ENCODE measurements at places on chromosomes 12 and 14. TPM values are rescaled to one million over a fixed set of nuclear protein-coding genes. Genes with fewer than 3 reads are reported as not detected.

DNA sequence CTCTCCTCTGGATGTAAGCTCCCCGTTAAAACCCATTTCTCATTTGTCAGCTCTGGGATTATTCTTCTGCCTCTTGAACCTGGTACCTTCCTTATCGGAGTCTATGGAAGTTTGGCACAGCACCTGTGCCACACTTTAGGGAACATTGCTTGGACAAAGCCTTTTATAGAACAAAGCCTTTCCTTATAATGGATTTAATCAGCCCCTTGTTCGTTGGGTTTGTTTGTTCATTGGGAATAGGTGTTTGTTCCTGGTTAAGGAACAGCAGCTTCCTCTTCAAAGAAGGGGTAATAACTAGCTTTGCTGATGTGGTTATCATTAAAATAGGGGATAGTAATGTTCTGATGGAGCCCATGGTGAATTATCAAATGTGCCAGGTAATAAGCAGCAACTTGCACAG is 70.4 kb downstream of the NRXN3 start:
- peak; percentile 56 for DNase-seq

- peak; percentile 64 for DNase-seq
Observed at GRCh38 chr14:51652168-51653078, 713 bp downstream of the FRMD6 start.

- DNase-seq: no peak
Observed at GRCh38 chr12:31308116-31308515, 17.8 kb downstream of the SINHCAF start.

DNA sequence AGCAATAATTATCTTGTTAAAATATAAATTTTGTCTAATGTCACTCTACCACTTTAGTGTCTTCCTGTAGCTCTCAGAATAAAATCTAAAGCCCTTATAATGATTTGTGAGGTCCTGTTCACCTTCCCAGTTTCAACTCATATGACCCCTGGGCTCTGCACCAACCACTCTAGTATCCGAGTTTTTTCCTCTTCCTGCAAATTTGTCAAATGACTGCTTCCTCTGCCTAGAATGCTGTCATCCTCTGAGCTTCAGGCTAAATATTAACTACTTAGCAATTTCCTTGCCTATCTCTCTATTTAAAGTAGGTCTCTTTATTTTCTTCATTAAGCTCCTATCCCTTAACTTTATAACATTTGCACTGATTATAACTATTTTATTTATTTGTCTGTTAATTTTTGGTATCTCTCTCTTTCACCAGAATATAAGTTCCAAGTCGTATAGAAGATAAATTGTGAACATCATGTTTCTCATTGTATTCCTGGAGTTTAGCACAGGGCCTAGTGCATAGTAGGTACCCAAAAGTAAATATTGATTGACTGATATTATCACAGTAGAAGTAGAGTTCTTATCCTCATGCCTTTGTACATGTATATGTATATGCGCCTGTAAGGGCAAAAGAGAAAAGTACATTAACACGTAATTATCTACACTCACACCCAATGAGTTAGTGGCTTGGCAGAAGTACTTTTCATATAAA is 196.0 kb downstream of the BCAT1 start:
- DNase-seq: no peak

Gene IL26
- 2.4 TPM for total RNA-seq

Gene TMCC3
- 0.36 TPM for total RNA-seq

DNA sequence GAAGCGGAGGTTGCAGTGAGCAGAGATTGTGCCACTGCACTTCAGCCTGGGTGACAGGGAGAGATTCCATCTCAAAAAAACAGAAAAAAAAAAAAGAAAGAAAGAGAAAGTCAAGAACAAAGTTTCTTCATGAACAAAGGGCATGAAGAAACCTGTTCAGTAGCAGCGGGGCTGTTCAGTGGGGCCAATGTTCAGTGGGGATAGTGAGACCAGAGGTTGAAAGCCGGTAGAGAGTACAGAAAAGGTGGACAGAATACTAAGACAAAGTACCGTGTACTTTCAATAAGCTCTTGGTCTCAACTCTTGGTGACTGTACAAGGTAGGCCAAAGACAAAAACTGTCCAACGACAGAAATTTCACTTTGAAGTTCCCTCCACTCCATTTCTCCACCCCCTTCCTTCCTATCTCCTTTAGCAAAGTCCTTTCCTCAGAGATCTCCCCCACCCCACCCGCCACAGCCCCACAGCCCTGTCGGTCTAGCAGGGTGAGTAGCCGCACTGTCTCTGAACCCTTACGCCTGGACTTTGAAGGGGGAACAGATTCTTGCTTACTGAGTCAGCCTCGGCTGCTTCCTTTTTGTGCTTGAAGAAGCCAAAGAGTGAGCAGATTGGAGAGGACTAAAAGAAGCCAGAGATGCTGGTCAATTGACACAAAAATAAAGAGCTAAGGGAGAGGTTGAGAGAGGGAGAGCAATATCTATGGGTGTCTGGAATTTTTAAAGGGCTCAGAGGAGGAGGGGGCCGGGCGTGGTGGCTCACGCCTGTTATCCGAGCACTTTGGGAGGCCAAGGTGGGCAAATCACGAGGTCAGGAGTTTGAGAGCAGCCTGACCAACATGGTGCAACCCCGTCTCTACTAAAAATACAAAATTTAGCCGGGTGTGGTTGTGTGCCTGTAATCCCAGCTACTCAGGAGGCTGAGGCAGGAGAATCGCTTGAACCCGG is 44.2 kb upstream of the FOS start:
- peak; percentile 75 for DNase-seq

GRCh38 chr12:30000401-30000800 is 216.7 kb upstream of the TMTC1 start:
- no peak for DNase-seq

Gene ARHGEF40
- 33.3 TPM for total RNA-seq

DNA sequence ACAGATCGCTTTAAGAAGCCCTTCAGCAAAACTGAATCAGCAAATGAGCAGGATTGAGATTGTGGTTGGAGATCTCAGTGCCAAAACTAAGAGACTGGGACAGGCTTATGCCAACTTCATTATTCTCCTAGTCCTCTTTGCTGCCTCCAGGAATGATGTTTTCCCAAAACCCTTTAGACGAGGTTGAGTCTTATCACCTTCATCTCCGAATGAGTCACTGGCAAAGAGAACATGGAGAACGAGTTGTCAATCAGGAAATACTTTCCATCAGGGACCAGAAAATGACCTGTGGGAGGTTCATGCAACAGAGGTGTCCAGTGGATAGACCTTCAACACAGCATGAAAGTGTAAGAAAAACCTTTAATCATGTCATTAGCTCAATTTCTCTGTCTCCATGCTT is 461.5 kb downstream of the RMST start:
- no peak for DNase-seq

DNA sequence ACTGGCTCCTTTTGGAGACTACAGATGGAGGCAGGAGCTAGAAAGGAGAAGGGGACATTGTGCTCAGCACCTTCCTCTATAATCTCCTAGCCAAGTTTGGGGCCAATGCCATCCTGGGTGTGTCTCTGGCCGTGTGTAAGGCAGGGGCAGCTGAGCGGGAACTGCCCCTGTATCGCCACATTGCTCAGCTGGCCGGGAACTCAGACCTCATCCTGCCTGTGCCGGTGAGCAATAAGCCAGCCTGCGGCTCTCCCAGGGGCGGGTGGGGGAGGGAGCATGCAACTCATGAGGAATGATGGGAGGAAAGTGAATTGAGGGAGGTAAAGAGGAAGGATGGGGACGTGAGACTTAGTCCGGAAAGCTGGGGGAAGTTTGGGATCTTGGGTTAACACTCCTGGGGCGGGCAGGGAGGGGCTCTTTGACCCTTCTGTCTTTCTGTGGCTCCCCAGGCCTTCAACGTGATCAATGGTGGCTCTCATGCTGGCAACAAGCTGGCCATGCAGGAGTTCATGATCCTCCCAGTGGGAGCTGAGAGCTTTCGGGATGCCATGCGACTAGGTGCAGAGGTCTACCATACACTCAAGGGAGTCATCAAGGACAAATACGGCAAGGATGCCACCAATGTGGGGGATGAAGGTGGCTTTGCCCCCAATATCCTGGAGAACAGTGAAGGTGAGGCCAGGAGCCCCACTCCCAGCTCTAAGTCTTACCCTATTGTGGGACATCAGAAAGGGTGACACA is 3.3 kb downstream of the ENO2 start:
- peak; percentile 95 for DNase-seq

Gene YARS2
- 27.7 TPM for total RNA-seq

DNA sequence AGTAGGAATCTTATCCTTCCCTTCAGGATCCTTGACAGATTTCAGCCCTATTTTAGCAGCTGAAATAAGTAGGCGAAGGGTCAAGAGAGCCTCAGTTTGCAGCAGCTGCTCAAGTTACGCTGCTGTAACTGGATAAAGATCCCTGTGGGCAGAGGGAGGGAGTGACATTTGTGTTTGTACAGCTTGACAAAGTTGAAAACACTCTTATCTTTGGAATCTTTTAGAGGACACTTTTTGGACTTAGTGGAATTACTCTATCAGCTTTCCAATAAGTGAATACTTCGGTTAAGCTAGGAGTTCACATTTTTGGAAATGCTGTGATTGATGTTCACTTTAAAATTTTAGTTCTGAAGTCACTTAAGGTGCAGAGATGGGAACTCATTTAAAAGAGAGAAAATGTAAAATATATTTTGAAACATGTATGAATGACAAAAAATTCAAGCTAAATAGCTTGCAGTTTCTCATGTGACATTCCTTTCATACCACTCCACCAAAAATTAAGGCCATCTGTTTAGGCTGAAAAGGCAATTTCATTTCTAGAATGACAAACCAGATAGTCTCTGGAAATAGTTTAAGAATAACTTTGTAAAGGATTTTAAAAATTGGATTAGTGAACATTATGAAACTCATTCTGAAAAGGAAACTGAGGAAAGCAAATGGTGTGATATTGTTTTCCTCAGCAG is 55.2 kb downstream of the SLC38A4 start:
- peak; percentile 27 for DNase-seq

DNA sequence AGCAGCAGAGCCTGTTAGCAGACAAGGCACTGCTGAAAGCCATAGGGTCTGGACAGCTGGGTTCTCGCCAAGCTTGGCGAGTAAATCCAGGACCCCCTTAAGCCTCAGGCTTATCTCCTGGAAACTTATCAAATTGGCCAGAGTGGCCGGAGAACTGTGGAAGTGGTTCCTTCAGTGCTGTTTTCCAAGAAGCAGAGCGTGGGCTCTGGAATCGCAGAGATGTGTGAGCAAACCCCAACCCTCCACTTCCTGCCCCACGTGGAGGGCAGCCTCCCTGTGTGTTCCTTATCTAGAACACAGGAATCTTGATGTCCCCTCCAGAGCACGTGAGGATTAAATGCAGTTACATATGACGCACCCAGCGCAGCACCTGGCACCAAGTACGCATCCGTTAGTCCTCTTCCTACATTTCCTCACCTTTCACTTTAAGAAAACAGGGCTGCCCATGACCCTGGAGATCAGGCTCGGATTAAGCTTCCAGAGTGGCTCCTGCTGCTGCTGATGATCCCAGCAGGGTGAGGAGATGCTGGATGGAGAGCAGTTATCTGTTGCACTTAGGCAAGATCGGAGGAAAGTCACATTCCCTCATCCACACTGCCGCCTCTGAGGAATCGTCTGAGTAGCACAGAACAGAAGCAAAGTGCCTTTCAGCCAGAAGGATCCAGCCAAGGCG is 35.0 kb downstream of the MMAB start:
- DNase-seq: no peak

DNA sequence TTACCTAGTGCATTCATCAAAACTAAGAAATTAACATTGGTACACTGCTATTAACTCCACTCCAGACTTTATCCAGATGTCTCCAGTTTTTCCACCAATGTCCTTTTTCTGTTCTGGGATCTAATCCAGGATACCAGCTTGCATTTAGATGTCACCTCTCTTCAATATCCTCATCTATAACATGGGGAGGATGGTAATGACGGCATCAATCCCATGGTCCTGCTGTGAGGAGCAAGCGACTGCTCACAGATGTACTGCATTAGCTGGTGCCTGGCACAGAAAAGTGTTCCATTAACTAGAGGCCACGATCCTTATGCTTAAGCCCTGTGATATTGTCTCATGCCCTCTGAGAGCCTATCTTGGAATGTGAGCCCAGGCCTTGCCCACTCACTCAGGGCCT is 53.8 kb downstream of the CALM1 start:
- no peak for DNase-seq

Gene PZP
- not detected for total RNA-seq

- no peak for DNase-seq
Observed at GRCh38 chr12:51128919-51129318, 44.0 kb downstream of the TFCP2 start.

GRCh38 chr12:1313906-1314305 is 280.5 kb downstream of the FBXL14 start:
- DNase-seq: no peak

- DNase-seq: no peak
Observed at GRCh38 chr12:67804168-67804567, 155.6 kb downstream of the DYRK2 start.

Gene ARHGEF25
- total RNA-seq: 20.6 TPM

GRCh38 chr14:85813040-85813439 is 283.1 kb downstream of the FLRT2 start:
- no peak for DNase-seq

Gene TMEM179
- total RNA-seq: not detected

Gene CSRP2
- 13.4 TPM for total RNA-seq

GRCh38 chr14:77319422-77319821 is 1.3 kb downstream of the POMT2 start:
- DNase-seq: no peak

Gene DBX2
- not detected for total RNA-seq

DNA sequence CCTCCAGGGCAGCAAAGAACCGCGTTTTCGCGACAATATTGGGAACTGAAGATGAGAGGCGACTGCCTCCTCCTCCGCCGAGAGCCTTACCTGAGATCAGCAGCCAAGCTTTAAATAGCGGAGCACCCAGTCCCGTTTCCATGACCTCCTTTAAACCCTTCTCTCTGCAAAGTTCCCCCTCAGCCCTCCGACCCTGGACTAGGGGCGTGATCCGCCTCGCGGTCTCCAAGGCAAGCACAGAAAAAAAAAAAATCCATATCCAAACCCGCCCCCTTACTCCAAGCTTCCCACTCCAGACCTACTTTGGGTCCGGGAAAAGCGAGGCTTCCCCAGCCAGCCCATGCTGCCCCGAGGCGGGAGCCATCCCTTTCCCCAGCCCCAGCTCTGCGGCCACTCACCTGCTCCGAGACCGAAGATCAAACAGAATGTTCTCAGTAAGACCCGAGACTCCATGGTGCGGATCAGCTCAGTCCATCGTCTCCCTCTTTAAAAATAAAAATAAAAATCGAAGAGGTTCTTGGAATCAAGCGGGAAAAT is 630 bp downstream of the NELL2 start:
- no peak for DNase-seq

- DNase-seq: no peak
Observed at GRCh38 chr12:45568808-45569207, 160.7 kb upstream of the ARID2 start.

All from osteoblast (primary cell).